ENCODE measurements at places on chromosomes 4 and X.

GRCh38 chr4:155762334-155762733 lies 3.5 kb downstream of the GUCY1B1 start:
- no peak for DNase-seq

DNA sequence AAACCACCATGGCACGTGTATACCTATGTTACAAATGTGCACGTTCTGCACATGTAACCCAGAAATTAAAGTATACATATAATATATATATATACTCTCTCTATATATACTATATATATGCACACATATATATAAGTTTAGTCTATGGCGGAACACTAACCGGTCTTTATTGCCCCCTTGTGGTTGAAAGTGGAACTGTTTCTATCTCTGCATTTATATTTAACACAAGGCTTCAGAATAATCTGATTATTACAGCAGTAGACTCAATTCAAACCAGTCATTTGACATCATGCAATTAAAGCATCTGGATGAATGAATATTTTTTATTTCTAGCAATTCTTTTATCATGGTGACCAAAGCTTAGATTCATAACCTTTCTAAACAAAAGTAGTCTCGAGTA lies 14.6 kb downstream of the RAB9B start:
- peak; percentile 10 for DNase-seq

GRCh38 chr4:105598787-105599186 lies 46.4 kb downstream of the ARHGEF38 start:
- DNase-seq, result no peak

DNA sequence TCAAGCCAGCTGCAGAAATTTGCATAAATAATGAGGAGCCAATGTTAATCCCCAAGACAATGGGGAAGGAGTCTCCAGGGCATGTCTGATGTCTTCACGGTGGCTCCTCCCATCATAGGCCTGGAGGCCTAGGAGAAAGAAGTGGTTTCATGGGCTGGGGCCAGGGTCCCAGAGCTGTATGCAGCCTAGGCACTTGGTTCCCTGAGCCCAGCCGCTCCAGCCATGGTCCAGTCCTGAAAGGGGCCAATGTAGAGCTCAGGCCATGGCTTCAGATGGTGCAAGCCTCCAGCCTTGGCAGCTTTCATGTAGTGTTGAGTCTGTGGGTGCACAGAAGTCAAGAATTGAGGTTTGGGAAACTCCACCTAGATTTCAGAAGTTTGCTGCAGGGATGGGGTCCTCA lies 628.2 kb upstream of the GRIA3 start:
- DNase-seq, result no peak

- no peak for DNase-seq
Observed at GRCh38 chr4:40283413-40283812, 51.7 kb upstream of the CHRNA9 start.

DNA sequence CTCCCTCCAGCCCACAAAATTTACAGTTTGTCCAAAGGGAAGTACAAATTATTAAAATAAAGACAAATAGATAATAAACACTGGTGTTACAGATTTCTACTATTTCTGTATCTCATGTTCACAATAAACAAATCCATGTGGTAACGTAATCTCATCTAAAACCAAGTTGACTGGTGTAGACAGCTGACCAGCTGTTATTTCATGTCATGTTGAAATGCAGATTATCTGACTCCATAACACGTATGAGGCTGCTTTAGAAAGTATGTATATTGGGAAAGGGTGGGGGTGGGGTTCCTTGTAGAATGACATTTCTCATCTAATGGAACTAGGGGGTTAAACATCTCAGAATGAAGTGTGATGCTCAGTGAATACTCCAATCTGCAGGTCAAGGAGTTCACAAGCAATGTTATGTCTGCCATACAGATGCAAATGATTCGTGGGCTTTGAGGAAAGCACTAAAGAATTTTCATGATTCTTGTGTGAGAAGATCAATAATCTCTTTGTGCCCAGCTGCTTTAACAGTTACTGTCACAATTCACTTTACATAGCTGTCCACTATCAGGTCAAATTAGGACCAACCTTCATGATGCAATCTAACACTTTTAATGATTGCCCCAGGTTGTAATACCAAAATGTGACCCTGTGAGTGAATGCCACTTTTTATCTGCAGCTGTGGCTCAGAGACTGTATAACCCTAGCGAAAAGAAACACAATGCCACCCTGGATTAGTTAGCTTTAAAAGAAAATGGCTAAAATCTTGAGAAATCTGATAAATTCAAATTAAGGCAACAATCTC lies 114.0 kb downstream of the ENOX2 start:
- no peak for DNase-seq

DNA sequence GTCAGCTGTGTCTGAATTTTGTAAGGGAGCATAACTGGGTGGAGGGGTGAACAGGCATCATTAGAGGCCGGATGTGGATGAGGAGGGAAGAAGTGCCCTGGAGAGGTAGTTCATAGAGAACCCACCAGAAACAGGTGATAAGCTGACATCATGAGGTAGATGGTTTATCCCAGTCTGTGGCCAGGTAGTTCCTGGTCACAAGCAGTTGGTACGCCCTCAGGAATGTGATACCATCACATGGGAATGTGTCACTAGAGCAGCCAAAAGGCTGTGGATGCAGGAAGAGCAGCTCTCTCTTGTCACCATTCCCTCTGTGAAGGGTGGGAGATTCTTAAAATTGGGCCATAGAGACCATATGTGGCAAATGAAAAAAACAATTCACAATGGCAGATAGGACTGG lies 21.9 kb downstream of the MSN start:
- no peak for DNase-seq

DNA sequence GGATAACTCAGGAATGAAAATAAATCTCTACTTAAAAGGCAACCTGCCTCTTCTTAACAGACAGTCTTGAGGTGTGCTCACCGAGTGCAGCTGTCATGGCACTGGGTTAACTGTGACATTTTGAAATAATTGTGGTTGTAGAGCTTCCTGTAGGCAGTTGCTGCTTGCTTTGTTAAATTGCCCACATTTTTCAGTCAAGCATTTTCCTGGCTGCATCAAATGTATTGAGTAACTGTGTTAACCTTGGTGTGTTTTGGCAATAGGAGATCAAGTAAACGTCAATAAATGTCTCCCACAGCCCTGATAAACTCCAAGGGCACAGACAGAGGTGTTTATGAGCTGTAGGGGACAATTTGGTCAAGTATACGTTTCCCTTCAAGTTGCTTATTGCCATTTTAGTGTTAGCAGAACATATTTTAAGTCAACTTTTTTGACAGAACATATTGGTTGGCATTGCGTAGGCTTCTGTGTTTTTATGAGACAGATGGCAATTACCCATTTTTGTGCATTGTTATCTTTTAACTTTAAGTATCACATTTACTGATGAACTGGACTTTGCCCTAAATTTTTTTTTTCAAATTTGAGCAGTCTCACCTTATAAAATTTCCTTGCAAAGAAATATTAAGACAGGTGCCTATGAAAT lies 527.4 kb downstream of the C4orf33 start:
- no peak for DNase-seq

DNA sequence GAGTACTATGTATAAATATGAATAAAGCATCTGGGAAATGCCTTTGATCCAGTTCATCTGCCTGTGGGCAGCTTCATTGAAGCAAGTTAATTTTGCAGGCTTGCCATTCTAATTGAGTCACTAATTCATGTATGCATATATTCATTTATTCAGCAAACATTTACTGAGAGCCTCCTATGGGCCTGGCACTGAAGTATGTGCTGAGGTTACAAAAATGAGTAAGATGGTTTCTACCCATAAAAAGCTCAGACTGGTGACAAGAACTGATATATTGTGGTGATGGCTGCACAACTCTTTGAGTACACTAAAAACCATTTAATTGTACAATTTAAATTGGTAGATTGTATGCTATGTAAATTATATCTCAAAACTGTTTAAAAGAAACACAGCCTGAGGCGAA lies 1.1 kb upstream of the MRPL1 start:
- DNase-seq, result no peak

- DNase-seq, result no peak
Observed at GRCh38 chr4:152633118-152633517, 46.7 kb downstream of the TMEM154 start.

DNA sequence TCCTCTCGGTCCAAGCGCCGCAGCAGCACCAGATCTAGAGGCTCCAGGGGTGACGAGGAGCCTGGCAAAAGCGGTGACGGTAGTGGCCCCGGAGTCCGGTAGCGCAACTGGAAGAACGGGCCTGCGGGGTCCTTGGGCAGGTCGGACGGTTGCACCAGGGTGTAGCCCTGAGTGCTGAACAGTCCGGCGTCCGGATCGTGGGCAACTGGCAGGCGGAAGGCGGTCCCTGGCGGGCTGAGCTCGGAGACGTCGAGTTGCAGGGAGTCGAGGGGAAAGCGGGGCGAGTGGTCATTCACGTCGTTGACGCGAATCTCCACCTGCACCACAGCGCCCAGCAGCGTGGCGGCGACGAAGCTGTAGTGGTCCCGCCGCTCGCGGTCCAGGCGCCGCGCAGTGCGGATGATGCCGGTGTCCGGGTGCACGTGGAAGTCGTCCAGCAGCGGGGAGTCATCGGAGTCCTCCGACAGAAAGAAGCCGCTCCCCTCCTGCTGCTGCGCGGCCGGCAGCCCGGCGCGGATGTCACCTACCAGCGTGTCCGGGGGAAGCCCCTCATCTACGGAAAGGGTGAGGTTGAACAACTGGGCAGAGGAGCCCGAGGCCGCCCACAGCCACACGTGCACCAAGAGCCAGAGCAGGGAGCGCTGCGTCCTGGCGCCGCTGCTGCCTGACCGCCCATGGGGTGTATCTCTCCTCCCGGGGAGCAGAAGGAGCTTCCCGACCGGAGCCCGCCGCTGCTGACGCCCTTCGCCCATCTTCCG lies 837 bp downstream of the DCHS2 start:
- DNase-seq, result peak; percentile 74

DNA sequence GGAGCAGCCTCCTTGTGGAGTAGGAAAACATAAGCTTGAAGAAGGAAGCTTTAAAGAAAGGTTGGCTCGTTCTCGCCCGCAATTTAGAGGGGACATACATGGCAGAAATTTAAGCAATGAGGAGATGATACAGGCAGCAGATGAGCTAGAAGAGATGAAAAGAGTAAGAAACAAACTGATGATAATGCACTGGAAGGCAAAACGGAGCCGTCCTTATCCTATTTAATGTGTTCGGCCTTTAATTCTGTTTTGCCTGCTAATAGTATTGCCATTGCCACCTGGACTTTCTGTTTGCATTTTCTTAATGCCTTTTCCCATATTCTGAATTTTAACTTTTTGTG lies 1.4 kb downstream of the TCEAL1 start:
- no peak for DNase-seq

- DNase-seq, result no peak
Observed at GRCh38 chr4:2638730-2639129, 102.3 kb downstream of the FAM193A start.

- DNase-seq, result no peak
Observed at GRCh38 chr4:84852081-84852480, 114.4 kb downstream of the WDFY3 start.

DNA sequence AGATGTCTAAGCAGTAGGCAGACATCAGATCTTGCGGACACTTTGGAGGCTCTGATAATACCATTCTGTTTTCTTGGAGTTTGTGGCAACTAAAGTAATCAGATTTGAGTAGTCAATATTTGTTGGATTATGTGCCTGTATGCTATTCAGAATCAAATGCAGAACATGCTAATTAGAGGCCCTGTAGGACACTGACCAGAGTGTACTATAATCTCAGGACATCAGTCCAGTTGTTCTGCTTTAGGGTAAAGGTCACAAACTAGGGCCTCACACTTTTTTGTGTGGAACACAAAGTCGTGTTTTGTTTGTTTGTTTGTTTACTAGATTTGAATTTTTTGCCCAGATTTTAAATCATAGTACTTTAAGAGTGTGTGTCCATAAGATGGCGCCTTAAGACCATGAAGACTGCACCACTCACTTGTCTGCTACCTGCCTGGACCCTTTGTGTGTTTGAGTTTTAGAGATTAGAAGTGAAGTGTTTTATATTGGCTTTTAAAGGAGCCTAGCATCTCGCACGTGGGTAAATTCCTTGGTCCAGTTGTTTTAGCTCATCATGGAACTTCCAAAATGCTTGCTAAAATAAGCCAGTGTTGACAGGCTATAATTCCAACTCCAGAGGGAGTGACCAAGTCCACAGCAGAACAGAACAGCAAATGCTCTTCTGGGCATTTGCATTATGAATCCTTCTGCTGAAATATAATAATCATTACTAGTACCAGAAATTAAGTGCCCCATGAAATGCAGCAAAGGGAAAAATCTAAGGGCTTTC lies 34.7 kb downstream of the IL13RA1 start:
- DNase-seq, result peak; percentile 10

- no peak for DNase-seq
Observed at GRCh38 chrX:118383120-118383519, 37.2 kb downstream of the WDR44 start.

- no peak for DNase-seq
Observed at GRCh38 chrX:106249706-106250379, 81.7 kb downstream of the PWWP3B start.

- no peak for DNase-seq
Observed at GRCh38 chr4:140115140-140115539, 38.8 kb downstream of the MAML3 start.

GRCh38 chr4:122749704-122750454 lies 17.4 kb downstream of the BBS12 start:
- no peak for DNase-seq

GRCh38 chrX:42930071-42930470 lies 152.1 kb upstream of the PPP1R2C start:
- no peak for DNase-seq

DNA sequence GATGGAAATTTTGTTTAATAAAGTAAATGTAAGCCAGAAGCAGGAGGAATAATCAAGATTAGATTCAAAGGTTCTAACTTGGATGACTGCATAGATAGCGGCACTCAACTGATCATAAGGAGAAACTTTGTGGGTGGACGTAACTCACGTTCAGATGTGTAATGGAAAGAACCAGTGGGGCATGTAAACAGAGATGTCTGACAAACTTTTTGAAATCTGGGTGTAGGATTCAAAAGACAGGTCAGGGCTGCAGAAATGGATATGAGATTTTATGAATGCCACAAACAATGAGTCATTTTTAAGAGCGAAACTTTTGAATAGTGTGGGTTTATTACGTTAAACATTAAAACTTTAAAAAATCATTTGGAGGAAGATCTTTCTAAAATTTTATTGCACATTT lies 375.6 kb downstream of the GBA3 start:
- DNase-seq, result no peak

GRCh38 chrX:134580907-134581306 lies 77.4 kb downstream of the PLAC1 start:
- DNase-seq, result no peak

GRCh38 chrX:72114306-72114705 lies 17.4 kb downstream of the RTL5 start:
- DNase-seq, result no peak

GRCh38 chr4:82629238-82630000 lies 67.6 kb upstream of the TMEM150C start:
- DNase-seq, result no peak

DNA sequence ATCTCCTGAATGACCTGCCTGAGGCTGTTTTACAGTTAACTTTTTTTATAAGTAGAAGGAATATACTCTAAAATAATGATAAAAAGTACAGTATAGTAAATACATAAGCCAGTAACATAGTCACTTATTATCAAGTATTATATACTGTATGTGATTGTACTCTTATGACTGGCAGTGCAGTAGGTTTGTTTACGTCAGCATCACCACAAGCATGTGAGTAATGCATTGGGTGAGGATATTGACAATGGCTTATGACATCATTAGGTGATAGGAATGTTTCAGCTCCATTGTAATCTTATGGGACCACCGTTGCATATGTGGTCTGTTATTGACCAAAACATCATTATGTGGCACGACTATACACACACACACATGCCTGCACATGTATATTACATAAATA lies 20.5 kb downstream of the NUDT9 start:
- no peak for DNase-seq

GRCh38 chrX:53374923-53375322 lies 47.5 kb downstream of the SMC1A start:
- DNase-seq, result no peak

Measured in GM20000 (cell line).